ENCODE measurements at places on chromosomes 4 and X.

GRCh38 chr4:62872856-62873255 lies 1536.4 kb downstream of the TECRL start:
- no peak for DNase-seq

DNA sequence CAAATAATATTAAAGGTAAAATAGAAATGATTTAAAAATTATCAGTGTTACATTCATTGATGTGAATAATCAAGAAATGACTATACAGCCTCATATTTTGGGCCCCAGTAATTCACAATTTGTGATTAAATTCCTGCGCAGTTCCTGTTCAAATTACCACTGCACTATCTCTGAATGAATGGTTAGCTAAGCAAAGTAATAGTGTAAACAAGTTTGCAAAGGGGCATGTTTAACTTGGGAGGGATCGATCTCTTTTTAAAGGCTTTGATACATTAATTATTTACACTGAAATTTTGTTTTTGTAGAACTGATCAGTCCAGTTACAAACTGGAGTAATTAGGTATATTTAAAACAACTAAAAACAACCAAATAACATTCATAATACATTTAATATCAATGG lies 784.4 kb downstream of the RPA4 start:
- no peak for DNase-seq

DNA sequence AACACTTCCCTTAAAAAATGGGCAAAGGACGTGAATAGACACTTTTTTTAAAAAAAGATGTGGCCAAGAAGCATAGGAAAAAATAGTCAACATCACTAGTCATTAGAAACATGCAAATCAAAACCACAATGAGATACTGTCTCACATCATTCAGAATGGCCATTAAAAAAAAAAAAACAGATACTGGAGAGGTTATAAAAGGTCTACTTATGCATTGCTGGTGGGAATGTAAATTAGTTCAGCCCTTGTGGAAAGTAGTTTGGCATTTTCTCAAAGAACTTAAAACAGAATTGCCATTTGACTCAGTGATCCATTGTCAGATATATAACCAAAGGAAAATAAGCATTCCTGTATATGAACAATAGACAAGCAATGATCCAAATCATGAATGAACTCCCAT lies 352.8 kb upstream of the EPHA5 start:
- no peak for DNase-seq

DNA sequence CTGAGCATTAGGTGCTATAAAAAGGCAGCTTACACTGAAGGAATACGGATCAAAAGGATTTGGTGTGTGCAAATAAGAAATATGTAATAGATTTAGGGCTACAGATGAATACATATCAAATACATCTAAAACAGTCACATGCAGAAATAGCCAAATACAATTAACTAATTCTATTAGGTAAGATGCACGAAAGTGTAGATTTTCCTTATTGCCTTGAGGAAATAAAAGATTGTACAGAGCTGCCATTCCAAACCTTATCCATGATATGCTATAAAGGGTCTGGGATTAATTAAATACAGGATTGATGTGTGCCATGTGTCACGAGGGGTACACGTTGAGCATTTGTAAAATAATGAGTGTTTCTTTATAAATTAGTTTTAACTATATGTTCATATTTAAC lies 107.0 kb upstream of the ELOVL6 start:
- no peak for DNase-seq

Data from stimulated activated CD8-positive, alpha-beta memory T cell treated with anti-CD3 and anti-CD28 coated beads, Interleukin-4, amount 100 ng/mL, for 4 hours (primary cell).